ENCODE measurements at places on chromosomes 13 and 19. TPM values are rescaled to one million over a fixed set of nuclear protein-coding genes. Genes with fewer than 3 reads are reported as not detected.

CEACAM7 gene
- total RNA-seq = 71.9 TPM

VSTM1 gene
- total RNA-seq = not detected

LHB gene
- not detected for total RNA-seq

KIR3DL1 gene
- total RNA-seq = not detected

KLK11 gene
- 209 TPM for total RNA-seq

LILRA5 gene
- total RNA-seq = 0.64 TPM

TMEM143 gene
- 5.5 TPM for total RNA-seq

EDDM13 gene
- total RNA-seq = 1.4 TPM

IRGC gene
- total RNA-seq = not detected

ZNF491 gene
- 0.20 TPM for total RNA-seq

MEDAG gene
- total RNA-seq = 2.7 TPM

UPK1A gene
- total RNA-seq = 3.8 TPM

DMWD gene
- total RNA-seq = 17.4 TPM

ZNF681 gene
- 1.5 TPM for total RNA-seq

CEACAM6 gene
- 268 TPM for total RNA-seq

ONECUT3 gene
- not detected for total RNA-seq

OR4F17 gene
- not detected for total RNA-seq

PLVAP gene
- 22.6 TPM for total RNA-seq

ZNF99 gene
- not detected for total RNA-seq

ADGRE3 gene
- 0.12 TPM for total RNA-seq

CYP2B6 gene
- total RNA-seq = not detected

KLK15 gene
- not detected for total RNA-seq

SMIM24 gene
- total RNA-seq = not detected

CGB5 gene
- not detected for total RNA-seq

RASGRP4 gene
- 0.24 TPM for total RNA-seq

KIR2DL1 gene
- total RNA-seq = not detected

SMAD9 gene
- 0.68 TPM for total RNA-seq

HSH2D gene
- 1.3 TPM for total RNA-seq

WBP4 gene
- total RNA-seq = 5.3 TPM

ETFB gene
- total RNA-seq = 142 TPM

TEX101 gene
- total RNA-seq = 3.3 TPM

KCNN4 gene
- 4.1 TPM for total RNA-seq

DACH1 gene
- 0.24 TPM for total RNA-seq

SOX1 gene
- total RNA-seq = not detected

RINL gene
- total RNA-seq = 7.6 TPM

IGFL2 gene
- 2.3 TPM for total RNA-seq

UNC13A gene
- 0.04 TPM for total RNA-seq

THSD1 gene
- total RNA-seq = 3.7 TPM

GAPDHS gene
- total RNA-seq = not detected

KLK4 gene
- total RNA-seq = not detected

KLHL26 gene
- 5.6 TPM for total RNA-seq

INSL3 gene
- not detected for total RNA-seq

ZNF728 gene
- total RNA-seq = not detected

NFIX gene
- 101 TPM for total RNA-seq

ZNF419 gene
- 5.7 TPM for total RNA-seq

PINLYP gene
- total RNA-seq = 9.1 TPM

TINCR gene
- 29.7 TPM for total RNA-seq

FUT3 gene
- 104 TPM for total RNA-seq

Data from esophagus mucosa (tissue), 1 donor.